Glomerular endothelial cell (primary cell): ENCODE measurements at places on chromosomes 7 and 10. TPM values are rescaled to one million over a fixed set of nuclear protein-coding genes. Genes with fewer than 3 reads are reported as not detected.

- DNase-seq: no peak
Observed at GRCh38 chr7:84484502-84485079, 290.0 kb upstream of the SEMA3A start.

GRCh38 chr10:119443970-119444660 lies 98.4 kb downstream of the RGS10 start:
- DNase-seq: no peak

GRCh38 chr7:133551466-133551865 lies 298.6 kb downstream of the EXOC4 start:
- DNase-seq: no peak

DNA sequence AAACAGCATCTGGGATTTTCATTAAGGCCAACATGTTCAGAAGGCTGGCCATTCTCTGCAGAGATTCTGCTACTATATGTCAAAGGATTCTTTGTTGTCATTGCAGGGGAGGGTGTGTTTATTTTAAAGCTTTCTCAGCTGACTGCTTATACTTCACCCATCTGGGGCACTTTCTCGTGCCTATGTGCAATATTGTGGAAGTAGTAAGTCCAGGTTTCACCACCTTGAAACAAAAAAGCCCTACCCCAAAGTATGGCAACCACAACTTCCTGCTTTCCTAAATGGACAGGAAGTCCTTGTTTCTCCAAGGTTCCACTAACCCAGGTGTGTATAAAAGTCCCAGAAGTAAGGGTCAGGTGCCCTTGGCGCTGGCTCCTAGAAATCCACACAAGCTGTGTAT lies 58.7 kb upstream of the COL1A2 start:
- DNase-seq: no peak

DNA sequence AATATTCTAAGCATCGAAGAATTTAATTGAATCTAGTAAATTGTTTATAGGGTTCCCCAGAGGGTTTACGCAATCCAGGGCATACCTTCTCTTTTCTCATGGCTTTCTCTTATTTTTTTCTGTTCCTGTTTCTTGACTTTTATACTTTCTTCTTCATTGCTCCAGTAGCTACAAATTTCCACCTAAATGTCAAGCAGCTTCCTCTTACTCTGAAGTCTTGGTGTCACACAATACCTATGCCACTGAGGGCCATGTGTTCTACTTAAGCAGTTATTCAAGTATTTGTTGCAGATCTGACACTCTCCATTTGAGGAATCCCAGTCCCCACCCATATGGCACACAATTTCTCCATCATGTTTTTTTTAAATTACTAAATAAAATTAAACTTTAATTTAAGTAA lies 343.1 kb upstream of the MBL2 start:
- no peak for DNase-seq

DNA sequence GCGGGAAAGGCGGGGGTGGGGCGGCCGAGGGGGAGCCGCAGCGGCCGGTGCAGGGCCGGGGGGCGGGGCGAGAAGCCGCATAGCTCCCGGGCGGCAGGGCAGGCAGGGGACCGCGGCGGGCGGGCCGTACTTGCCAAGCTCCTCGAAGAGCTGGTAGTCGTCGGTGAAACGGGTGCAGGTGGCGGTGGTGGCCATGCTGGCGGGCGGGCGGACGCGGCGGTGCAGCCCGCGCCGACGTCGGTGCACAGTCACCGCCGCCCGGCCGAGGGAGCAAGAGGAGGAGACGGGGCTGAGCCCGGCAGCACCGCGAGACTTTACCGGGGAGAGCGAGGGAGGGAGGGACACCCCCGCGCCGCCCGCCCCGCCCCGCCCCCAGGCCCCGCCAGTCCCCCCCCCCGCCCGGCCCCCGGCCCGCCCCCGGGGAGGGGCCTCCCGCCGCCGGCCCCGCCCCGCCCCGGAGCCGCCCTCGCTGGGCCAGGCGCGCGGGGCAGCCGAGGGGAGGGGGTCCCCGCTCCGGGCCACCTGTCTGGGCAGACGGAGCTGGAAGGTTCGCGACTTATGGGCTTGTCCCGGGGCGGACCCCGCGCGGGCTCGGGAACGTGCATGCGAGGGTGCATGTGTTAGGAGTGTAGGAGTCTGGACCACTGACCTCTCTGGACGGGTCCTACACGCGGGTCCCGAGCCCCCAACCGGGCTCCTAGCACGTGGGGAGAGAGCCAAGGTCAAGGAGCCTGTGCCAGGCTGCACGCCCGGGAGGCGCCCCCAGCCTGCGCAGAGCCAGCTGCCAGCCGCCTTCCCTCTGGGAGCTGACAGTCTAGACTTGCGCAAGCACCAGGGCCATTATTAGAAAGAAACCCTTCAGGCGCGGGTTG lies at the start of gene CAMK2G:
Gene CAMK2G (minus strand): TSS at position 289 of the 872 bp plus-strand sequence. CDS start 94 bp downstream, at position 195.
- DNase-seq: no peak

DNA sequence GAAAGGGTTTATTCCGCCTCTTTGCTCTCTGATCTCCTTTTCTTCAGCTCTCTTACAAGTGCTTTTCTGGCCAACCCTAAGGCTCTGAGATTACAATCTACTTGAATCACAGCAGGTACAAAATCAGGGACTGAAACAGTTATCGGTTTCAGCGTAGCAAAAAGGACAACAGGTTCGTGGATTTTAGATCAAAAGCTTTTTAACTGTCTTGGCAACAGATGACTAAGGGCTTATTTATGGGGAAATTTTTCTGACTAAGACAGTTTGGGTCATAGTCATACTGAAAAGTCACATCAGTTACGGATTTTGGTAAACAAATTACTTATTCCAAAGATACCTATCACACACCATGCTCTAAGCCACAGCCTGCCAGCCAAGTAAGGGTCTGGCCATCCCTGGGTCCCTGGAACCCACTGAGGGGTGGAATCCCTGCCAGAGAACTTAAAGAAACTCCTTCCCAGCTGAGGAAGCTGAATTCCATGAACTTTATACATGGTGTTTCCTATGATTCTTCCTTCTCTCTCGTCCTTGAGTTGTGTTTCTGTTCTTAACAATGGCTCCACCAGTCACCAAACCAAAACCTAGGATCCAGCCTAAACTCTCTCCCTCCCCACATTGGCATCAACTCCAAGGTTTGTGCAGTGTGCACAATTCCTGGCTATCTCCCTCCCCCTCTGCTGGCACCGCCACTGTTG lies 169.3 kb downstream of the FAM107B start:
- no peak for DNase-seq

GRCh38 chr10:102420181-102420713 lies 389 bp upstream of the FBXL15 start:
- no peak for DNase-seq

DNA sequence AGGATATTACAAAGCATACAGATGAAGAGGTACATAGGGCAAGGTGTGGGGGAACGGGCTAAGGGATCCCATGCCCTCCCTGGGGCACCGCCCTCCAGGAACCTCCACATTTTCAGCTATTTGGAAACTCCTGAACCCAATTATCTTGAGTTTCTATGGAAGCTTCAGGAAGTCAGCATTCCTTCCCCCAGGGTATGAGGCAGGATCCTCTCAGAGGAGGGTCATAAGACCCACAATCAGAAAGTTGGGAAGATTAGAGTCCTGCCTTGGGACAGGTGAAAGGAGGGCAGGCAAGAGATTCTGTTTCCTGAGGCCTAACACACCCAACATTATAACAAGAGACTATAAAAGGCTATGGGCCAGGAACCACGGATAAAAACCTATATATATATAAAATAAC lies 98.0 kb downstream of the RALA start:
- DNase-seq: no peak

- DNase-seq: no peak
Observed at GRCh38 chr10:17113346-17113745, 16.3 kb downstream of the CUBN start.

GRCh38 chr10:114915294-114915693 lies 22.7 kb upstream of the TRUB1 start:
- DNase-seq: no peak

DNA sequence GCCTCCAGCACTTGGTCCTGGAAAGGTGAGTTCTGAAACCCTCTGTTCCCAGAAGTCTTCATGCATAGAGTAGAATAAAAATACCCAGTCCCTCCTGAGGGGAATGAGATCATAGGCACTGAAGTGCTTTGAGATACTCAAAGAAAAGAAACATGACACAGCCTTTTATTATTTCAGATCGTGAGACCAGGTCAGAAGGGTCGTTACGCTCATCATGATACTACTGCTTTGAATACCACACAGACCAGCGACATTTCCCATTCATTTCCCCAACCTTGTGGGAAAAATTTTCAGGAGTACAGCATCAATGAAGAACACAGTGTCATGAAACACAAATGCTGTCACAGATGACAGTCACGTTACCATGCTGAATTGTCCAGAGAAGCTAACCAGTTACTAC lies 15.0 kb downstream of the CLRN3 start:
- no peak for DNase-seq

GRCh38 chr10:70228491-70228890 lies 4.7 kb downstream of the PPA1 start:
- DNase-seq: no peak

DNA sequence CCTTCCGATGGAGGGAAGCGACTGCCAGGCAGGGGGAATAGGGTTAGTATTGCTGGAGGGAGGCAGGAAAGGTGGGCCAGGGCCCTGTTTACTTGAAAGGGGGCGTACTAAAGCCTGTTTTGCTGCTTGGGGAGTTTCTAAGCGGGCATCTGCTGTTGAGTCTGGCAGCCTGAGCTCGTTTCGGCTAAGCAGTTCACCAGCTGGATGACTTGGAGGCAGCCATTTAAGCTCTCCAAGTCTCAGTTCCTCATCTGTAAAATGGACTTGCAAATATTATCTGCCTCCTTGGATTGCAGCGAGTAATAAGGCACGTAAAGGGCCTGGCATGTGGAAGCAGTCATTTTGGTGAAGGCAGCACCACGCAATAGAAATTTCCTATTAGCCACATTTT lies 44.0 kb downstream of the LDB3 start:
- DNase-seq: no peak

DNA sequence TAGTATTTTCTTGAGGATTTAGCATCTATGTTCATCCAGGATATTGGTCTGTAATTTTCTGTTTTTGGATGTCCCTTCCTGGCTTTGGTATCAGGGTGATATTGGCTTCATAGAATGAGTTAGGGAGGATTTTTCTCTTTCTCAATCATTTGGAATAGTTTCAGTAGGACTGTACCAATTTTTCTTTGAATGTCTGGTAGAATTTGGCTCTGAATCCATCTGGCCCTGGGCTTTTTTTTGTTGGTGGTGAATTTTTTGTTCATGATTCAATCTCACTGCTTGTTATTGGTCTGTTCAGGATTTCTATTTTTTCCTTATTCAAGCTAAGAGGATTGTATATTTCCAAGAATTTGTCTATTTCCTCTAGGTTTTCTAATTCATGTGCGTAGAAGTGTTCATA lies 192.7 kb downstream of the KIF20B start:
- no peak for DNase-seq

DNA sequence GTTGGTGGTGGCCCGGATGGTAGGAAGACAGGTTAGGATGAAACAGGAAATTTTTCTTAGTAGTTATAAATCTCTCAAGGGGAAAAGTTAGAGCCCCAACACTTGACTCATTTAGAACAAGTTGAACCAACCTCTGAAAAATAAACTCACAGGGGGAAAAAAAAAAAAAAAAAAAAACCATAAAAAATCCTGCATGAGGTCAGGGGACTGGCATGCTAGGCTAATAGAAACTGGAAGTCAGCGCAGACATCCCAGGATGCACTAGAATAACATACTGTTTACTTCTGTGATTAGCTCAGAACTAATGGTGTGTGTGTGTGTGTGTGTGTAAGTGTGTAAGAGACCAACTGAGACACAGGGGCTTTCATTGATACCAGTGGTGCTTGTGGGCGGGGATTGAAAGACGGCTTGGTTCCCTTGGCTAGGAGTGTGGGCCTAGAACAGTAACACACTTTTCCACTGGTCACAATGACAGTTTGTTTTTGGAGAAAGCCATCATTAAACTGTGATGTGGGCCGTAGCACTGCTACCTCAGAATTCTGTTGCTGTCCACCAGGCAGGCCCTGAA lies 491.6 kb upstream of the GALNT17 start:
- no peak for DNase-seq

DNA sequence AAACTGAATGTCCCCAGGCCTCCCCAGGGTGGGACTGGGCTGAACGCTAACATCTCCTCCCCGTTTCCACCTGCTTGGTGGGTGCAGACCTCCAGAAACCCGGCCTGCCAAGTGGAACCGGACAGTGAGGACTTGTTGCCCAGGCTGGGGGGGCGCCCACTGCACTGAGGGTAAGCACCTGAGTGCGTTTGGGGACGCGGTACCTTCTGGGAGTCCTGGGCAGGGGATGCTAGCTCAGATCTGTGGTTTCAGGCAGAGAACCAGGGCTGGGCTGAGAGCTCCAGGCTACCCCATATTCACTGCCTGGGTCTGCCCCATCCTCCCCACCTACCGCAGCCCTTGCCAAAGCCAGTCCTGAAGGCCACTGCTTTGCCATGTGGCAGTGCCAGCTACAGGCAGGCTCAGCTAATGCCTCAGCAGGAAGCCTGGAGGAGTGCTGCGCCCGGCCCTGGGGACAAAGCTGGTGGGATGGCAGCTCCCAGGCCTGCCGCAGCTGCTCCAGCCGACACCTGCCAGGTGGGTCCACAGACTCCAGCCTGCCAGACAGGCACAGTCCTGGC lies 3.5 kb upstream of the ZNF467 start:
- DNase-seq: no peak

GRCh38 chr7:104777301-104777800 lies 236.7 kb upstream of the KMT2E start:
- no peak for DNase-seq

DNA sequence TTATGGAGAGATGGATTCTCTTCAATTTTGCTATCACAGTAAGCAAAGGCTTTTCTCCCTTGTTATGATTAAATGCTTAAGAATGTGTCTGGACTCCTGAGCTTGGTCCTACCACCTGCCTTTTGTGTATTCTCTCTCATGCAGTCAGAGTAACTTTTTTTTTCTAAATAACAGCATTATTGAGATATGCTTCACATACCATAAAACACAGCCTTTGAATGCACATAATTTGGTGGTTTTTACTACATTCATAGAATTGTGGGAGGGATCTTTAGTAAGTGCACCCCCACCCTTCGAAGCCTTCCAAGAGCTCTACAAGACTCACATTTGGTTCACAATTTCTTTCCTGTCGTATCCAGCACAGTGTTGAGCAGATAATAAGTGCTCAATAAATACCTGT lies 175.5 kb downstream of the ADAM12 start:
- no peak for DNase-seq

GRCh38 chr10:80855348-80855971 lies 317.8 kb downstream of the SH2D4B start:
- DNase-seq: no peak

DNA sequence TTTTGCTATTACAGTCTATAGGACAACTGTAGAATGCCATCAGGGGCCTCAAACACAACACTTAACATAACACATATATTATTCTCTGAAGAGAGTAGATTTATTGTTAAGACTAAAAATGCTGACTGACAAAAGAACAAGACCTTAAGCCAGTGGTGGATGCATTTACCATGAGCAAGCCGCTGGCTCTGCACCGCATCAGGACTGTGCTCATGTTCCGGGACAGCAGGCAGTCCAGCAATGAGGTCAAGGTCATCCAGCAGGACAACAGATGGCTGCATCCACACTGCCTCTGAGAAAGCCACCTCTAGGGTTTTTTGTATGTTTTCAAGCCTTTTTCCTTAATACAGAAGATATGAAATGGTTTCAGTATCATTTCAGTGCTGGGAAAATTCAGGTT lies 23.8 kb downstream of the PEX1 start:
- no peak for DNase-seq

- DNase-seq: no peak
Observed at GRCh38 chr7:133650069-133650468, 397.2 kb downstream of the EXOC4 start.

The RP9 gene
- 10.2 and 17.5 TPM in 2 replicates for total RNA-seq

The KEL gene
- 0.18 TPM in 1 of 2 replicates, not detected in the other for total RNA-seq

The OR2A5 gene
- total RNA-seq: not detected in 2 replicates

The UCN3 gene
- not detected in 2 replicates for total RNA-seq

The PLXDC2 gene
- 0.82 and 0.92 TPM in 2 replicates for total RNA-seq

The TAF5 gene
- total RNA-seq: 2.7 and 2.8 TPM in 2 replicates

The SERPINE1 gene
- 2,911 and 5,219 TPM in 2 replicates for total RNA-seq

The HMX3 gene
- total RNA-seq: not detected in 2 replicates

The PROSER2 gene
- total RNA-seq: 12.7 and 17.1 TPM in 2 replicates

The TUBAL3 gene
- total RNA-seq: 0.12 TPM in 1 of 2 replicates, not detected in the other
